Brain pericyte (primary cell): ENCODE measurements at places on chromosomes 5 and 9.

GRCh38 chr9:34564617-34565016 is 24.9 kb downstream of the CNTFR start:
- no peak for DNase-seq

GRCh38 chr5:57687596-57687995 is 205.0 kb upstream of the ACTBL2 start:
- DNase-seq: no peak

GRCh38 chr9:91037511-91038482 is 236.2 kb downstream of the SYK start:
- DNase-seq: peak; percentile 50

- DNase-seq: no peak
Observed at GRCh38 chr5:117813850-117814249, 1174.5 kb downstream of the DTWD2 start.

DNA sequence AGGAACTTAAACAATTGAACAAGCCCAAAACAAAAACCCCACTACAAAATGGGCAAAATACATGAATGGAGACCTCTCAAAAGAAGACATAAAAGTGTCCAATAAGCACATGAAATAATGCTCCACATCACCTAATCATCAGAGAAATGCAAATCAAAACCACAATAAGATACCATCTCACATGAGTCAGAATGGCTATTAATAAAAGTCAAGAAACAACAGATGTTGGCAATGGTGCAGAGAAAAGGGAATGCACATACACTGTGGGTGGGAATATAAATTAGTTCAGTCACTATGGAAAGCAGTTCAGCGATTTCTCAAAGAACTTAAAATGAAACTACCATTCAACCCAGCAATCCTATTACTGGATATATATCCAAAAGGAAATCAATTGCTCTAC is 337.4 kb upstream of the GRIA1 start:
- DNase-seq: no peak

DNA sequence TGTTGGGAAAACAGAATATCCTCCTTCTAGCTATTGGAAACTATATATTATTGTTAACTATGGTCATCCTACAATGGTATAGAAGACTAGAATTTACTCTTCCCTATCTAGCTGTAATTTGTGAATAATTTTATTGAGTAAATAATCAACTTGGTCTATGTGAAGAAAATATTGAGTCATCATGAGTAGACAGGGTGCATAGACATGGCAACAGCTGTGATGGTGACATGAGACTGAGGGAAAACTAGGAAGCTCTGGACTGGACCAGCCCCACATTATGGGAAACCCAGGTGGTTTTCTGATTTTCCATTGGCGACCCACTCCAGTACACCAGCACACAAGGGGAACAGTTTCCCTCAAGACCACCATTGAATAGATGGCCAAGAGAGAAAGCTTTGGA is 95.0 kb downstream of the APBA1 start:
- no peak for DNase-seq

GRCh38 chr5:159975462-159976019 is 33.4 kb upstream of the TTC1 start:
- peak; percentile 12 for DNase-seq

- no peak for DNase-seq
Observed at GRCh38 chr5:124658867-124659557, 87.4 kb downstream of the ZNF608 start.

DNA sequence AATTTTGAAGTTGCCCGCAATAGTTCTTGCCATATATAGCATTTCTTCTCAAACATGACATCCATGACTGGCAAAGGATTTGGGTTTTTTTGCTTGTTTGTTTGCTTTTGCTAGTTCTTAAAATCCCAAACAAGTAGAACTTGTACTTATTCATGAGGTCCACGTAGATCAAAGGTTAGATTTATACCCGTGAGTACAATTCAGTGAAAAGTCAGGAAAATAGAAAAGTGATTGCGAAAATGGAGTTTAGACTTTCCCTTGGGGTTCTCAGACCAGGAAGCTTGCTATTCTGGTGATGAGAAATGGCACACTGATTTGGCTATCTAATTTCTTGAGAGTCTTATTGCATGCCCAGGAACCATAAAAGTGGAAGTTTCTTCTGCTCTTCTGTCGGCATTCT is 304.7 kb downstream of the CTNND2 start:
- no peak for DNase-seq

DNA sequence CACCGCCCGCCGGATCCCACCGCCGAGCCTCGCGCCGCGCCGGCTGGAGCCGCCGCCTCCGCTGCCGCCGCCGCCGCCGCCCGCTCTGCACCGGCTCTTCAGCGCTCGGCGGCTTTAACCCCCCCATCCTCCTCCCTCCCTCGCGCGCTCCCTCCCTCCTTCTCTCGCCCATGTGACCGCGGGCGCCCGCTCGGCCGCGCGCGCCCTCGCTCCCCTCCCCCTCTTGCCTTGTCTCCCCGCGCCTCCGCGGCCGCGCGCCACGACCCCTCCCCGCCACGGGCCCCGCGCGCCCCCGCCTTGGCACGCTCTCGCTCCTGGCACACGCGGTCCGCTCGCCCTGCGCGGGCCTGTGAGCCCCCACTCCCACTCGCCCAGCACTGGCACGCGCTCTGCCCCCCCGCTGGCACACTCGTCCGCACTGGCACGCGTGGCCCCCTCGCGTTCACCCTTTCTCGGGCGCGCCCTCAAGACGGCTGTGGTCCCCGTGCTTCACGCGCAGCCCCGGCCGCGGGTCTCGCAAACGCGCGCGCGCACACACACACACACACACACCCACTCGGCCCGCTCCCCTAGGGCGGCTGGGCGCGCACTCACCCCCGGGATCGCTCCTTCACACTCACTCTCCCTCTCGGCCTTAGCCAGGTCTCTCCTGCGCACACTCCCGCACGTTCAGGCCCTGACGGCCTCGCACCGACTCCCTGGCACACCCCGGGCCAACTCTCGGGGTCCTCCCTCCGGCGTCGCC is at the start of gene CNTFR:
TSS of gene CNTFR (minus strand) at position 89 of the 745 bp plus-strand sequence. CDS start 20,743 bp downstream, outside the sequence.
- DNase-seq: no peak

DNA sequence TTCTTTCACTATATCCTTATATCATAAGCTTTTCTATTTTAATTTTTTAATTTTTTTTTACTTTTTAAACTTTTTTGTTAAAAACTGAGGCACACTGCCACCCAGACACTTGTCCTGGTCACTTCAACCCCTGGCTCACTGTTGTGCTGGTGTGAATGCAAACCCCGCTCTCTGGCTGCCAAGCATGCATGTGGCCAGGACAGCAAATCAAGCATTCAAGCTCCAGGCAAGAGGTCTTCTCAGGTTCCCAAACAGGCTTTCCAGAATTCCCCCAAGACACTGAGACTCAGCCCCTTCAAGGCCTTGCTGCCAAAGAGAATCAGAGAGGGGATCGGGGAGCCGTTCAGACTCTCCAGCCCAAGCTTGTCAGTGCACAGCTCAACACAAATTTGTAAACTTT is 139.9 kb downstream of the FANCC start:
- DNase-seq: no peak

GRCh38 chr9:134011401-134011800 is 13.9 kb upstream of the BRD3OS start:
- DNase-seq: no peak

- DNase-seq: no peak
Observed at GRCh38 chr5:23483090-23483489, 24.3 kb upstream of the PRDM9 start.

GRCh38 chr5:14105718-14106410 is 37.3 kb upstream of the TRIO start:
- peak; percentile 26 for DNase-seq

DNA sequence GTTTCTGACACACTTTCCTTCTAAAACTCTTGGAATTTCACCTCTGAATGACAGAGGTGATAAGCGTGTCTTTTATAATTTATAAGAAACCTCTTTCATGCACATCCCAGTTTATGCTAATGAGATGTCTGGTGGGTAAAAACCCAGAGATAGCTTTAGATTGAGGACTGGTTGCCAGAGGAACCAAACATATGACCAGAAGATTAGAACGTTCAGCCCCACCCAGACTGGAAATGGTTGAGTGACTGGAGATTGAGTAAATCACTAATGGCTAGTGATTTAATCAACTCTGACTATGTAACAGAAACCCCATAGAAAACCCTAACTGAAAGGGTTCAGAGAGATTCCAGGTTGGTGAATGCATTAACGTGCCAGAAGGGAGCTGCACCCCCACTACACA is 69.2 kb downstream of the CDH18 start:
- no peak for DNase-seq

DNA sequence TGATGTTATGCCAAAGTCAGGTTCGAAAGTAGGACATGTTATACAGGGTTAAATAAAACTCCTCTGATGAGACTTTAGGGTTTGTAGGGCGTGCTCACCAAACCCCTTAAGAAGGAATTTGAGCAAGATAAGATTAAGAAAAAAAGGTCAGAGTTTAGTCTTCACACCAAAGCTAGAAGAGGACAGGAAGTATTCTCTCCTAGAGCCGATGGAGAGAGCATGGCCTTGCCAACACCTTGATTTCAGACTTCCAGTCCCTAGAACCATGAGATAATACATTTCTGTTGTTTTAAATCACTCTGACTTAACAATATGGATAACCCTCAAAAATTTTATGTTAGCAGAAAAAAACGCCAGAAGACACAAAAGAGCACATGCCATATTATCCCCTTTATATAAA is 16.3 kb upstream of the PLCXD3 start:
- no peak for DNase-seq
